ENCODE measurements at places on chromosomes 4 and X.

- DNase-seq = no peak
Measured at GRCh38 chrX:154120567-154120966, 23.1 kb upstream of the MECP2 start.

- no peak for DNase-seq
Measured at GRCh38 chrX:106608016-106608415, 3.8 kb upstream of the RADX start.

GRCh38 chrX:150225266-150225665, 137.9 kb upstream of the MAMLD1 start:
- DNase-seq = no peak

GRCh38 chr4:100805538-100805937, 287.7 kb upstream of the EMCN start:
- no peak for DNase-seq

GRCh38 chrX:154750301-154751202, at the start of gene GAB3:
Gene GAB3, minus strand, starts transcription at chrX:154751077. Its CDS starts 52 bp downstream, at chrX:154751025.
- peak; percentile 63 for DNase-seq

DNA sequence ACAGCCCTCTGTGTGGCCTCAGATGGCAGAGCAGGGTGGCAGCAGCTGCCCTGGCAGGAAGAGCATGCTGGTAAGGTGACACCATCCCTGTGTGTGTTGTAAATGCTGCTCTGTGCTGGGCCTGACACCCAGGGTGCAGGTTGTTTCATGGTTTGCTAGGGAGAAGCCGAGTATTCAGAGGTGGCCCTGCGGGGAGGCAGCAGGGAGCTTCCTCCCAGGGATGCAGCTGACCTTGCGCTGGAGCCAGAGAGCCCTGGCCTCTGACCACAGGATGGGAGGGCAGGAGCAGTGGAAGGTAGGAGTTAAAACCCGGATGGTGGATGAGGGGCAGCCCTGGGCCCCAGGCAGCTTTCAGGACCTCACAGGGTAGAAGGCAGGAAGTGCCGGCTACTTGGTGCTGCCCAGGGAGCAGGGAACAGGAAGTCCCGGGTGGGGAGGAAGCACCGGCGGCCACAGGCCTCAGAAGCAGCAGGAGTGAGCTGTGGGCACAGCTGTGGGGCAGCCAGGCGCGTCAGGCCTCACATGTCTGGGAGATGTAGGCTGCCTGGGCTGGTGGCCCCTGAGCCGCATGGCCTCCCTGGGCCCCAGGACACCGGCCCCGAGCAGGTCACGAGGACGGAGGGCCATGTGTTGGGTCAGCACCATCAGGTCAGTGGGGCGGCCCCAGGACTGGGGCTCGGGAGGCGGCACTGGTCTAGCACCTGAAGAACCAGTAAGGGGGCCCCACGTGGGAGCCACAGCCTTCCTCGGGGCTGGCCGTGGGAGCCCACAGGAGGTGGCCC, 19.1 kb downstream of the SH3BP2 start:
- DNase-seq = peak; percentile 86
